ENCODE measurements at places on chromosomes 3 and 15.

- DNase-seq, result no peak
These were observed 30.4 kb upstream of the FBLN2 start for GRCh38 chr3:13518516-13518953.

DNA sequence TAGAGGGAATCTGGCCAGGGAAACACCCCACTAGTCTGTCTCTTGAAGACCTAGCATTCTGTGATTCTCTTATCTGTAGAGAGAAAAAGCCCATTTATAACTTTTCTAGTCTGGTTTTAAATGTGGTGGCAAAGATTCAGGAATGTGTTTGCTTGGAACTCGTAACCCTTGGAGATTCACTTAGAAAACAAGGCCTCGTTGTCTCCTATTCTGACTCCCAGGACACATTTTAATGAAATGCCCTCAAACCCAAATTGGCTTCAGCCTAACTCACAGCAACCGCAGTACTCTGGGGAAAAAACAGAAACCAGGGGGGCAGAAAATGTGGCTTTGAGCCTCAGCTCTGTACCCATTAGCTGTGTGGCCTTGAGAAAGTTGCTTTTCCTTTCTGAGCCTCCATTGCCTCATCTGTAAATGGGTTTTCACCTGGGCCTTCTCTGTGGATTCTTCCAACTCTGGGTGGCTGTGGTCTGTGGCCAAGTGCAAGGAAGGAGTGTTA, 36.5 kb downstream of the RPLP1 start:
- DNase-seq, result no peak

DNA sequence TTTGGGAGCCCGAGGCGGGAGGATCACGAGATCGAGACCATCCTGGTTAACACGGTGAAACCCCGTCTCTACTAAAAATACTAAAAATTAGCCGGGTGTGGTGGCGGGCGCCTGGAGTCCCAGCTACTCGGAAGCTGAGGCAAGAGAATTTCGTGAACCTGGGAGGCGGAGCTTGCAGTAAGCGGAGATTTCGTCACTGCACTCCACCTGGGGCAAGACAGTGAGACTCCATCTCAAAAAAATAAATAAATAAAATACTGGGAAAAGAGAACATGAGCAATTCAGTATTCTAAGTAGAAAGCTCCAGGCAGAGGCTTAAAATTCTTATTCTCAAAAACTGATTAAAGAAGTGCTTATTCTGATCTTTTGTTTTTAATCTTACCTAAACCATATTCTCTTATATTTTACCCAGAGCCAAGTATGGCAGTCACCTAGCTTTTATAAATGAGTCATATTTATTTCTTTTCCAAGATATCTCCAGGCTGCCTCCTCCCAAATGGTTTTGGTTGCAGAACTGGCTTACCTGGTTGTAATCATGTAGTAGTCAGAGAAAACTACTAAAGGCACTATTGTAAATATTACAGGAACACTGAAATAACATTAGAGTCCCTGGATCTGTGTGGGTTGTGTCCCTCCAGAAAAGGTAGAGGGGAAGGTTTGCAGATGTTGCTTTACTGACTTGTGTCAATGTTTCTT, 45.8 kb upstream of the DYNC1LI1 start:
- DNase-seq, result no peak

GRCh38 chr3:83953417-83954089, 1005.2 kb upstream of the CADM2 start:
- no peak for DNase-seq

GRCh38 chr3:21785765-21786437, 34.9 kb upstream of the ZNF385D start:
- DNase-seq, result no peak

DNA sequence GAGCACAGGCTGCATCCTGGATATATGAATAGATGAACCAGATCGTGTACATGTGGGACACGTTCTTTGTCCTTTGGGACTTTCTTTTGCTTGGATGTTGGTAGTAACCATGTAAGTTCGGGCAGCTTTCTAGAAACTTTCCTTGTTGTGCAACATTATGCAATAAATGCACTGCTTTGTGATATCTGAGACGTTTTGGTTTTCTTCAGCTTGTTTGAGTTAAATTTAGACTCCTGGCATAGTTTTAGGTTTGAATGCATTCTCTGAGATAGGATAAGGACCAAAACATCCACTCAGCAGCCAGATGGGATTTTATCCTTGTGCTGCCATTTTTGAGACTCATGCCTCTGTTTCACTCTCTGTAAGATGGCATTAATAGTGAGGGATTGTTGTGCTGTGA, 158.9 kb downstream of the IGF1R start:
- no peak for DNase-seq

DNA sequence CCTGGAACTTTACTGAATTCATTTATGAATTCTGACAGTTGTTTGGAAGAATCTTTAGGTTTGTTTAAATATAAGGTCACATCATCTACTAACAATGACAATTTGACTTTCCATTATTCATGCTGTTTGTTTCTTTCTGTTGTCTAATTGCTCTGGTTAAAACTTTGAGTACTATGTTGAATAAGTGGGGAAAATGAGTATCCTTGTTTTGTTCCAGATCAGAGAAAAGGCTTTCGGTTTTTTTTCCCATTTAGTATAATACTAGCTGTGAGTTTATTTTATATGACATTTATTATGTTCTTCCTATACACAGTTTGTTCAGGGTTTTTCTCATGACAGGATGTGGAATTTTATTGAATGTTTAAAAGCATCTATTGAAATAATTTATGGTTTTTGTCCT, 11.3 kb upstream of the TUBGCP5 start:
- DNase-seq, result no peak

DNA sequence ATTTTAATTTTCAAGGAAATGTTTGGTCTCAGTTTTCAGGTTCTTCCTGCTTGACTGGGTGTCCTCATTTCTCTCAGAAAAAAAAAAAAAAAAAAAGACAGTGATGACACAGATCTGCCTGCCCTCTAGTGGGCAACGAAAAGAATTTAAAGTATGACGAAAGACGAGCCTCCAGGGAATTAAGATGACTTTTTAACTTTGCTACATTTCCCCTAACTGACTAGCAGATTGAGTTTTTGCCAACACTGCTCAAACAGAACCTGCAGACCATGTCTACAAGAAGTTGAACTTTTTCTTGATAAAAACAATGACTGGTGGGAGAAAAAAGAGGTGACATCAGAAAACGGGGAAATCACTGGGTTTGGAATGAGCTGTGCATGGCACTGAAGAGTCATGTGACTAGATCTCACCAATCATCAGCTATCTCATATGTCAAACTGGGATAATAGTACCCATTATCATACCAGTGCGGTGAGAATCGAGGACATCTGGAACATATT, 40.8 kb downstream of the EOMES start:
- DNase-seq, result peak; percentile 13

DNA sequence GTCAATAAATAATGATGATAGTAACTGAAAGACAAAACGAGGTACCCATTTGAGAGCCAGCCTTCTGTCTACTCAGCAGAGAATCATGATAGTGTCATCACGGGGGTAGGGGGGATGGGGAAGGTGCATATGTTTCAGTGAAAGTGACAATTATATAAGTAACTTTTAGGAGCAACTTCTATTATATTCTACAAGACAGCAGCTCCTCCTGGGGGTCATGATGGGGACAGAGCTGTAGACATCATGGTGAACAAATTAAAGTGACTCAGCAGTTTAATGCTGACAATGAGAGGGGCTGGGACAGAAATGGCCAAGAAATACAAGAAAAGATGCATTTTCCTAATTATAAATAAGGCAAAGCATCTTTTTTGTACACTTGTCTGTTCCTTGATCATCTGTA, 11.8 kb downstream of the CAPN3 start:
- DNase-seq, result peak; percentile 6

GRCh38 chr15:88299497-88299896, 43.0 kb upstream of the NTRK3 start:
- DNase-seq, result no peak

- no peak for DNase-seq
These were observed 34.6 kb downstream of the CD200R1L start for GRCh38 chr3:112811917-112812660.

- no peak for DNase-seq
These were observed 75.8 kb downstream of the CTNNB1 start for GRCh38 chr3:41274944-41275668.

DNA sequence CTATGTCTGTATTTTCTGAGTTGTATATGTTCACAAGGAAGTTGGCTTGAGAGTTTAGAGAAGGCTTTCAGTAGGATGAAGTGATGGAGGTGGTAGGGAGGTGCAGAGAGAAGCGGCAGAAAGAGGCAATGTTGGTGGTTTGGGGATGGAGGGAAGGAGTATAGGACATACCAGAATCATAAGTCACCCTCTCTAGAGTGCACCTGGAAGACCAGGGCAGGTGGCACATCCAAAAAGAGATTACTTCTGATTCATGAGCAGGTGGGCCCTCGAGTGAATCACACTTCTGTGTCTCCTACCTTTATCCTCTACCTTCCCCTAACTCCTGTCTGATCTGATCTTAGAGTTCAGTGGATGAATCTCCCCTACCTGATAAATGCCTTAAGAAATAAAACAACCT, 41.8 kb upstream of the MRPL3 start:
- DNase-seq, result no peak

DNA sequence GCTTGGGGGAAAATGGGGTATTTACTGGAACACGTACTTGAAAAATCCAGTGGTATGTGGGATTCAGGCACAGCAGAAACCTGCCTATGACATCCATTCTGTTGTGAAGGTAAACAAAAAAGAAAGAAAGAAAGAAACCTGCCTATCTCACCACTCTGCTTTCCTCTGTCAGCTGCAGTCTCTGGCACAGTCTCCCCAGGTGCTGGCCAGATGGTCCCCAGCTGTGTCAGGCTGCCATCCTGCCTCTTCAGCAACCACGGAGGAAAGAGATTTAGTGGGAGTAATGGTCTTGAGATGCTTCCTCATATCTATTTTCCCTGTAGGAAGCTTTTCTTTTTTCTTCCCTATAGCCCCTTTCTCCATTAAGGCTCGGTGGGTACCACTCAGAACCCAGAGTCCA, 2.5 kb upstream of the PXYLP1 start:
- DNase-seq, result no peak

- no peak for DNase-seq
These were observed 6.9 kb downstream of the ACVR2B start for GRCh38 chr3:38460377-38461270.

GRCh38 chr3:176780766-176781165, 416.5 kb downstream of the TBL1XR1 start:
- no peak for DNase-seq

DNA sequence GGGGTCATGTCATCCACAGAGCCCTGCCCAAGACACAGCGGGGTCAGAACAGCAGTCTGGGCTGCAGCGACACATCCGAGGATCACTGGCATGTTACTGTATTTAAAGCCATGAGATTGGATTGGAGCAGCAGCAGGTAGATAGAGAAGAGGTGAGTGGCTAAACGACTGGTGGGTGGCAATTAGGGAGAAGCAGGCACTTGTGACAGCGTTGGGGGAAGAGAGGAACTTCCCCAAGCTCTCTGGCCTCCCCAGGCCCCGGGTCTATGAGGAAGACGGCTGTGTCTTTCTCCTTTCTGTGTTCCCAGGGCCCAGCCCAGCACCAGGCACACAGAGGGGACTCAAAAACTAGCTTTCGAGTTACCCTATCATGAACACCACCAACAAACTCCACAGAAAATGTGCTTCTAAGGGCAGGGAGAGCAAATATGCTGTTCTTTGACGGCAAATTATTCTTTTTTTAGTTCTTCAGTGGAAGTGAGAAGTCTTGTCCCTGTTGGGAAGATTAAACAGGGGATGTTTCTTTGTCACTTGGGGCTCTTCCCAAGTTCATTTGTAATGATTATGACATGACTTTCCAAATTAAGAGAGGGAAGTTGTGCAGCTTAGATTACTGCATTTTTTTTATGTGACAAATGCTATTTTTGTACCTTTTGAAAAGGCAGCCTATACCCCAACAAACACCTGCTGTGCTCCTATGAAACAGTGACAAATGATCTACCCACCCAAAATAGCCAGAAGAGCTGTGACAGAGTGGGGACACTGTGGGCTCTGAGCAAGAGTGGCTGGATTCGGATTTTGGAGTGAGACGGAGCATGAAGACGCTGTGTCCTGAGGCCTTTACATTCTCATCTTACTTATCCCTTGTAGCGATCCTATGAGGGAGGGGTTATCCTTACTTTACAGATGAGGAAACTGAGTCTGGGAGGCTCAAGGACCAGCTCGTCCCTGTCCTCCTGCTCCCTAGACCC, 7.2 kb upstream of the SYNM start:
- DNase-seq, result no peak

DNA sequence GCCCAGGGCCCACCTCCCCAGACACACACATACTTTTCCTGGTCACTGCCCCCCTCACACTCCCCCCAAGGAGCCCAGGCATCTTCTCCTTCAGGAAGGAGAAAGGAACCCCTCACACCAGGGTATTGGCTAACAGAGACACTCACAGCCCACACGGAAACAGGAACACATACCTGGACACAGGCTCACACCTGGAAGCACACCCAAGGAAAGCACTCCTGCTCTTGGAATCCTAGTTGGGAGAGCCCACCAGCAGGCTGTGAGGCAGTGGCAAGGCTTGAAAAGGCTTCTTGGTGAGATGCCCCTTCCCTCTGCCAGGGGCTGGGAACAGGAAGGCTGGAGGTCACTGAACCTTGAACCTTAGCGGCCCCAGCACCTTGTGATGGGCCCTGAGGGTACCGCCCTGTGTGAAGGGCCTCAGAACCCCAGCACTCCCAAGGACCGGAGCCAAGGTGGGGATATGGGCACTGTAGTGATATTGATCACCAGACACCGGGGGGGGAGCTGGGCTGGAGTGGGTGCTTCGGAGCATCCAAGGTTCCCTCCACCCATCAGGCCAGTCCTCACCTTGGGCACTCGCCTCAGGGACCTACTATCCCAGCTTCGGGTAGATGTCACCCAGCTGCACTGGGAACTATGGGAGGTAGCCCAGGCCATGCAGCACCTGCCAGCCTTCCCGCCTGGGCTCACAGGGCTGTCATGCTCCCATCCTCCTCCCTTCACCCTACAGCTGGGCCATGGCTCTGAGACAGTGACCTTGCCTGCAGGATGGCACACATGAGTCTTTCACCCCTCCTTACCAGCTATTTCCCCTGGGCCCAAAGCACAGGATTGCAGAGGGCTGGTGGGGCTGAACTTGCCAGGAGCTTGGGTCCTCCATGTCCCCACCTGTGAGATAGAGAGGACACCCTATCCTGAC, 16.4 kb downstream of the MYL3 start:
- peak; percentile 2 for DNase-seq

GRCh38 chr15:42151141-42151561, 5.3 kb downstream of the PLA2G4F start:
- DNase-seq, result no peak

GRCh38 chr15:82030176-82030575, 15.6 kb downstream of the MEX3B start:
- DNase-seq, result no peak

GRCh38 chr3:194671511-194671899, 486 bp downstream of the LSG1 start:
- no peak for DNase-seq

- DNase-seq, result no peak
These were observed 32.6 kb downstream of the SERPINI2 start for GRCh38 chr3:167441256-167441655.

DNA sequence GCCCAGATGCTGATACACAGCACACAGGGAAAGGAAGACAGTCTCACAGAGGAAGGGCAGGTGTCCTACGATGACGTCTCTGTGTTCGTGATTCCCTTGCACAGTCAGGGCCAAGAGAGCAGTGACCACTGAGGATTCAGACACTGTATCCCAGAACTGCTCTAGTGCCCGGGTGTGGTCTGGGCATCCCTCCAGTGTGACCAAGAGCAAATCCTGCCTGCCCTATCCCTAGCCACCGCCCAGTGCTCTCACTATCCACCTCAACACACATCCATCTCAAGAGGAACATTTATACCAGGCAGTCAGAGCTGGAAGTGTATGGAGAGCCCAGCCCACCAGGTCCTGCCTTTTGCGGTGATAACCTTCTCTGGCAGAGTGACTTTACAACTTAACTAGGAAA, 4.1 kb downstream of the PPM1M start:
- DNase-seq, result no peak

Data from activated CD4-positive, alpha-beta T cell treated with anti-CD3 and anti-CD28 coated beads for 48 hours (primary cell).